ENCODE measurements at places on chromosomes 2 and 18.

GRCh38 chr2:225486236-225486635 lies 86.7 kb downstream of the NYAP2 start:
- no peak for DNase-seq

GRCh38 chr2:3214065-3214464 lies 163.6 kb downstream of the EIPR1 start:
- no peak for DNase-seq

DNA sequence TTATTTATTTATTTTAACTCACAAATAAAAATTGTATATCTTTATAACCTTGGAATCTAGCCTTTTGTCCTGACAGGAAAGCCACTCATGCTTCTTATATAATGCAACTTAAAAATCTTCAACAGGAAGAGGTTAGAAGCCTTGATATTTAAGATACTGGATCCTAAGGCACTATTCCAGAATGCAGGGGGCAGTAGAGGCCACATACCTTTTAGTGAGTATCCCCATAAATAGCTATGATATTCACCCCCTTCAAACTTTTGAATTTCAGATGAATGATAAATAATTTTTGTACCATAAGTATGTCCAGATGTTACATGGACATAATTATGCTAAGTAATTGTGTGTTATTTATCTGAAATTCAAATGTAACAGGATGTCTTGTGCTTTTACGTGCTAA lies 592.7 kb upstream of the VRK2 start:
- DNase-seq, result no peak

DNA sequence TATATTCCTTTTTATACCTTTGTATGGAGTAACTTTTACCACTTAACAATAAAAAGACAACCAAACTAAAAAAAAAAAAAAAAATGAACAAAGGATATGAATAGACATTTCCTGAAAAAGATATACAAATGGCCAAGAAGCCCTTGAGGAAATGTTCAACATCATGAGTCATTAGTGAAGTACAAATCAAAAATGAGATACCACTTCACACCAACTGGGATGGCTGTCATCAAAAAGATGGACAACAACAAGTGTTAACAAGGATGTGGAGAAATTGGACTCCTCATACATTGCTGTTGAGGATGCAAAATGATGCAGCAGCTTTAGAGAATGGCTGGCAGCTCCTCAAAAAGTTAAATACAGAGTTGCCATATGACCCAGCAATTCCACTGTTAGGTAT lies 22.6 kb upstream of the SCYGR2 start:
- DNase-seq, result no peak

- no peak for DNase-seq
Measured at GRCh38 chr18:8990276-8991031, 112.0 kb upstream of the NDUFV2 start.

GRCh38 chr2:97758131-97758705 lies 44.8 kb downstream of the ZAP70 start:
- DNase-seq, result no peak

- no peak for DNase-seq
Measured at GRCh38 chr18:26630596-26630995, 82.2 kb upstream of the KCTD1 start.

GRCh38 chr2:10193851-10194820 lies 71.6 kb downstream of the RRM2 start:
- no peak for DNase-seq

DNA sequence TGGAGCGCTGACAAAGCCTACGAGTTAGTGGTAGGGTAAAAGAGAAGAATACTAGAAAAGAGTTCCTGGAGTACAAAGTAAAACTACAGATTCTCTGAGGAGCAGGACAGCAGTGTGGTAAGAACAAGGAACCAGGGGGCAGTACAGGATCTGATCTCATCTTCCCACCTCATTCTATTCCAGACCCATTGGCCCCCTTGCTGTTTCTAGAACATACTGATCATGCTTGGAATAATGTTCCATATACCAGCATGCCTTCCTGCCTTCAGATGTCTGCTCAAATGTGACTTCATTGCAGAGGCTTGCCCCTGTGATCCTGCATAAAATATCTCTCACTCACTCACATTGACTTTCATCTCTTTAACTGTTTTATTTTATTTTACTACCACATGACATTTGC lies 19.3 kb downstream of the MSGN1 start:
- no peak for DNase-seq

- DNase-seq, result no peak
Measured at GRCh38 chr2:192347542-192347941, 152.8 kb upstream of the TMEFF2 start.

- no peak for DNase-seq
Measured at GRCh38 chr2:172613040-172613439, 57.1 kb downstream of the PDK1 start.

- DNase-seq, result no peak
Measured at GRCh38 chr2:46048693-46049092, 248.5 kb upstream of the EPAS1 start.

DNA sequence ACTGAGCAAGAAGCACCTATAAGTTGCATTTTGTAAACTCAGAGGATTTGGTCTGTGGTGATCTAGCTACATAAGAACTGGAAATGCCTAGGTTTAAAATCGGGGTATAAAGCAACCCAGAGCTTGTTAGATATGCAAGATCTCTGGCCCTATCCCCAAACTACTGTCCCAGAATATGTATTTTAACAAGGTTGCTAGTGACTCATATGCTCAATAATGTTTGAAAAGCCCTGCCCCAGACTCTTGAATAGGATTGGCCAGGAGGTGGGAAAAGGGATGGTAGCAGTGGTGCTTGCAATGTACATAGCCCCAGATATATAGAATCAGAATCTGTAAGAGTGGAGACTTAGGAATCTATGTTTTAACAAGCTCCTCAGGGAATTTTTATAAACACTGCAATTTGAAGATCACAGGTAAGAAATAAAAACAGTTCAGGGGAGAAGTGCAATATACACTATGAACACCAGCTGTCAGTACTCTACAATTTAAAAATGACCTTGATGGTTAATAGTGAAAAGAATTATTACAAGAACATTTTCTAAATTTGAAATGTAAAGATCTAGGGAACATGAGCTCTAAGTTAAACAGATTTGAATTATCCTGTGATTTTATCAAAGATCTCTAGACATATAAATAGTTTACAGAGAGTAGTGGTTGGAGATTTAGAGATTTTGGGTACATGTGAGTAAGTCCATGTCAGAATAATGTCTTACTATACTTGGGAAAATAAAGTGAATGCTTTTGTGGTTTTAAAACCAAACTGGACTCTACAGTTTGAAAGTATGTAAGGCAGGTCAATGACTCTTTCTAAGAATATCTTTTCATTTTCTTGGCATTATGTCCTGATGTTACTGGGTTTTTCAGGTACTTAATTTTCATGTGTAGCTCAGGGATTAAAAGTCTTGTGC lies 7.7 kb upstream of the MMADHC start:
- no peak for DNase-seq

All from activated T-cell treated with anti-CD3 and anti-CD28 coated beads for 24 hours (primary cell).